Purkinje cell (primary cell): ENCODE measurements at places on chromosomes 7 and 10. TPM values are rescaled to one million over a fixed set of nuclear protein-coding genes. Genes with fewer than 3 reads are reported as not detected.

The FEZF1 gene
- polyA plus RNA-seq = not detected in 2 replicates

The CNNM1 gene
- polyA plus RNA-seq = 10.4 and 10.9 TPM in 2 replicates

The NODAL gene
- 0.99 TPM in 1 of 2 replicates, not detected in the other for polyA plus RNA-seq

The HOXA2 gene
- polyA plus RNA-seq = not detected in 2 replicates

The PLAC9 gene
- polyA plus RNA-seq = 2.4 TPM in 1 of 2 replicates, not detected in the other

The CLCN1 gene
- not detected in 2 replicates for polyA plus RNA-seq

The GNAI1 gene
- polyA plus RNA-seq = 250 and 276 TPM in 2 replicates

The OR2A7 gene
- polyA plus RNA-seq = not detected in 2 replicates

The SHTN1 gene
- polyA plus RNA-seq = 55.0 and 70.4 TPM in 2 replicates

The POU6F2 gene
- 4.6 TPM in 1 of 2 replicates, not detected in the other for polyA plus RNA-seq

The SH2B2 gene
- not detected in 2 replicates for polyA plus RNA-seq

The ASAH2 gene
- polyA plus RNA-seq = 1.7 and 4.4 TPM in 2 replicates

The PON3 gene
- 0.32 and 0.34 TPM in 2 replicates for polyA plus RNA-seq

The LLCFC1 gene
- not detected in 2 replicates for polyA plus RNA-seq

The CARD11 gene
- not detected in 2 replicates for polyA plus RNA-seq

The STEAP1B gene
- 0.64 and 6.0 TPM in 2 replicates for polyA plus RNA-seq

The MOGAT3 gene
- polyA plus RNA-seq = not detected in 2 replicates

The C10orf71 gene
- not detected in 2 replicates for polyA plus RNA-seq

The LGI1 gene
- polyA plus RNA-seq = 7.6 and 30.6 TPM in 2 replicates

The PRPF18 gene
- polyA plus RNA-seq = 26.0 and 28.1 TPM in 2 replicates

The MEST gene
- 24.0 and 27.4 TPM in 2 replicates for polyA plus RNA-seq

The ATP6V0A4 gene
- not detected in 2 replicates for polyA plus RNA-seq

The ZEB1 gene
- polyA plus RNA-seq = 24.4 and 26.9 TPM in 2 replicates

The FAM241B gene
- polyA plus RNA-seq = 18.0 and 24.0 TPM in 2 replicates

The NKX1-2 gene
- polyA plus RNA-seq = 0.16 TPM in 1 of 2 replicates, not detected in the other

The CPED1 gene
- not detected in 2 replicates for polyA plus RNA-seq

The CPA2 gene
- not detected in 2 replicates for polyA plus RNA-seq

The GPER1 gene
- not detected in 2 replicates for polyA plus RNA-seq

The MUC12 gene
- 1.5 TPM in 1 of 2 replicates, not detected in the other for polyA plus RNA-seq

The NAPEPLD gene
- 38.2 and 52.6 TPM in 2 replicates for polyA plus RNA-seq

The RRP12 gene
- polyA plus RNA-seq = 9.8 and 13.8 TPM in 2 replicates

The EIF5AL1 gene
- 0.89 and 0.92 TPM in 2 replicates for polyA plus RNA-seq

The CTAGE15 gene
- polyA plus RNA-seq = not detected in 2 replicates

The TMEM270 gene
- polyA plus RNA-seq = not detected in 2 replicates

The IGFBP3 gene
- 2.7 and 10.5 TPM in 2 replicates for polyA plus RNA-seq

The CWF19L1 gene
- 8.7 and 14.4 TPM in 2 replicates for polyA plus RNA-seq

The CRPPA gene
- polyA plus RNA-seq = 7.4 and 12.9 TPM in 2 replicates

The MINDY4 gene
- polyA plus RNA-seq = 2.2 and 3.7 TPM in 2 replicates

The SLC26A3 gene
- not detected in 2 replicates for polyA plus RNA-seq

The USP6NL gene
- 12.8 and 14.0 TPM in 2 replicates for polyA plus RNA-seq

The FRMPD2 gene
- 9.2 and 12.8 TPM in 2 replicates for polyA plus RNA-seq

The KIAA1549 gene
- 1.0 TPM in 1 of 2 replicates, not detected in the other for polyA plus RNA-seq

The ADIRF gene
- 3.3 and 4.2 TPM in 2 replicates for polyA plus RNA-seq

The INPP5F gene
- polyA plus RNA-seq = 72.6 and 81.5 TPM in 2 replicates

The CDH23 gene
- 5.0 and 7.6 TPM in 2 replicates for polyA plus RNA-seq

The LRMDA gene
- polyA plus RNA-seq = 4.1 and 4.2 TPM in 2 replicates

The TOMM7 gene
- polyA plus RNA-seq = 1,220 and 1,382 TPM in 2 replicates

The R3HCC1L gene
- polyA plus RNA-seq = 5.0 and 14.5 TPM in 2 replicates

The CACNA2D1 gene
- 3.9 and 11.5 TPM in 2 replicates for polyA plus RNA-seq

The UFSP1 gene
- not detected in 2 replicates for polyA plus RNA-seq

The CDK1 gene
- polyA plus RNA-seq = 2.2 TPM in 1 of 2 replicates, not detected in the other

The NEUROD6 gene
- 0.11 and 21.4 TPM in 2 replicates for polyA plus RNA-seq

The HOXA7 gene
- polyA plus RNA-seq = not detected in 2 replicates

The TAF3 gene
- 5.1 and 6.1 TPM in 2 replicates for polyA plus RNA-seq

The TMEM209 gene
- polyA plus RNA-seq = 48.1 and 53.1 TPM in 2 replicates

The BLOC1S2 gene
- 77.1 and 130 TPM in 2 replicates for polyA plus RNA-seq

The SYT15B gene
- 0.92 TPM in 1 of 2 replicates, not detected in the other for polyA plus RNA-seq

The LAMB1 gene
- polyA plus RNA-seq = 28.9 and 42.0 TPM in 2 replicates

The TMEM229A gene
- polyA plus RNA-seq = 2.7 and 3.3 TPM in 2 replicates

The SLC16A12 gene
- not detected in 2 replicates for polyA plus RNA-seq
